Activated CD8-positive, alpha-beta T cell treated with anti-CD3 and anti-CD28 coated beads, Interleukin-2, amount 10 ng/mL, durations not matched to agents 7 days and 5 days (primary cell): ENCODE measurements at places on chromosomes 7 and 10. TPM values are rescaled to one million over a fixed set of nuclear protein-coding genes. Genes with fewer than 3 reads are reported as not detected.

The CRYGN gene
- 0.34 TPM for total RNA-seq

The CYCS gene
- 157 TPM for total RNA-seq

The TMEM139 gene
- total RNA-seq = 0.29 TPM

DNA sequence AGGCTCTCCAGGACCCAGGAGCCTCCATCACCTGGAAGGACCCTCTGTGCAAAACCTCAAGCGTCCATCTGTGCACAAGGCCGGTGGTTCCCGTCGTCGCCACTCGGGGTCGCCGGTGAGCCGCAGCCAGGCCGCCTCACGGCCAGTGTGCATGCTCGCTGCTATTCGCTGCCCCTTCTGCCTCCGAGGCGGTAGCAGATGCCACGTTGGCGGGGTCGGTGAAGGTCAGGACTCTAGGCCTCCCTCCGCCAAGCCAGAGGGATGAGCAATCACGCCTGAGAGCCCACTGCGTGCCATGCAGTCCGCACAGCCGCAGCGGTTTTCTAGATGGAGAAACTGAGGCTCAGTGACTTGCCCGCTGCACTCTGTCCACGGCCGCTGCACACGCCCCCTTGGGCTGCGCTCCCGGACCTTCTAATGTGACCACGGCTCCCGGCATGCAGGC, 5.7 kb downstream of the UPK3B start:
- DNase-seq = peak; percentile 59

GRCh38 chr7:115680921-115681320, 349.6 kb downstream of the TFEC start:
- DNase-seq = no peak

DNA sequence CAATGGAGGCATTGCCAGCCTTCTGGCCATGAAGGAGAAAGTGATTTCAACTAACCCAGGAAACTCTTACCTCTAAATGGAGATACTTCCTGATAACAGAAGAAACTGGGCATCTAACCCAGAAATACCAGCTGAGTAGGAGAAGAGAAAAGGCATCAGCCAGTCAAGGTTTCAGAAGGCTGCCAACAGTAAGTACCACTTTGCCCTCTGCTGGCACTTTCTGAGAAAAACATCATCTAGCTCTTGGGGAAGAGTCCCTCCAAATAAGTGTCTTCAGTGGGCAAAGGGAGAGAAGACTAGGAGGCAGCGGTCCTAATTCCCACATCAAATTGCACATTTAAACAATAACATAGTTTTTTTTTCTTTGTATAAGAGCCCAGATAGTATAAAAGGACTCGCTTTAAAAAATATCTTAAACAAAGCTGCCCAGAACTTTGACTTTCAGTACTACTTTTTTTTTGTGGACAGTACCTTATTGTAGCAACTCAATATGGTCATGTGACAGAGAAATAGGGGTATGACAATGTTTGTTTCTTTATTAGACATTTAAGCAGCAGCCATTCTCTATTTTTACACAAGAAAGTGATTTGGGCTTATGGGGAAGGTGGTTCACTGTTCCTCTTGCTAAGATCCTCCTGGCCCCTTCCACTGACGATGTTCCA, 157.3 kb downstream of the CTTNBP2 start:
- DNase-seq = peak; percentile 26

DNA sequence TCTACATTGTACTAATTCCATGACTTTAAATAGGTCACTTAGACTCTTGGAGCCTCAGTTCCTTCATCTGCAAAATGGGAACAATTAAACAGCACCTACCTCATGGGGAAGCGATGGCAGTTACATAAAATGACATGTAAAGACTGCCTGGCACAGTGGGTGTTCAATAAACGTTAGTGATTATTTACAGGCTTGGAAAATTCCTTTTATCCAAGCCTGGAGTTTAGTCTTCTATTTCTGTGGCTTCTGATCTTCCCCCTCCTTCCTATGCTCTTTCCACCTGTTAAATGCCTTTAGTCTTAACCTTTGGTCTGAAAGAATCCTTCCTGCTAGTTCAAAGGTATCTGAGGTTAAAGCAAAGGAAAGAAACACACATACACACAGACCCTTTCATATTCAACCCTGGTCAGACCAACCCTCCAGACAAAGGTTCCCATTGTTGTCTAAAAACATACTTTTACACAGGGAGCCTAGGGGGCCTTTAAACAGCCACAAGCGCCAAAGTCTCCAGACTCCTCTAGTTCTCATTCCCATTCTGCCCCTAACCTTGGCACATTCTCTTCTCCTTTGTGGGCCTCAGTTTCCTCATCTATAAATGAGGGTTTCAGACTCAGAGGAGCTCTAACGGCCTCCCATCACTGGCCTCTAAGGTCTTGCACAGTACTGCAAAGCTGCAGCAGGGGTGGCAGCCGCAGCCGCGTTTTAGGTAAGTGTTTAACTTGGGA, 21.4 kb downstream of the SORBS1 start:
- no peak for DNase-seq

GRCh38 chr10:95266674-95267095, 24.1 kb downstream of the PDLIM1 start:
- no peak for DNase-seq

DNA sequence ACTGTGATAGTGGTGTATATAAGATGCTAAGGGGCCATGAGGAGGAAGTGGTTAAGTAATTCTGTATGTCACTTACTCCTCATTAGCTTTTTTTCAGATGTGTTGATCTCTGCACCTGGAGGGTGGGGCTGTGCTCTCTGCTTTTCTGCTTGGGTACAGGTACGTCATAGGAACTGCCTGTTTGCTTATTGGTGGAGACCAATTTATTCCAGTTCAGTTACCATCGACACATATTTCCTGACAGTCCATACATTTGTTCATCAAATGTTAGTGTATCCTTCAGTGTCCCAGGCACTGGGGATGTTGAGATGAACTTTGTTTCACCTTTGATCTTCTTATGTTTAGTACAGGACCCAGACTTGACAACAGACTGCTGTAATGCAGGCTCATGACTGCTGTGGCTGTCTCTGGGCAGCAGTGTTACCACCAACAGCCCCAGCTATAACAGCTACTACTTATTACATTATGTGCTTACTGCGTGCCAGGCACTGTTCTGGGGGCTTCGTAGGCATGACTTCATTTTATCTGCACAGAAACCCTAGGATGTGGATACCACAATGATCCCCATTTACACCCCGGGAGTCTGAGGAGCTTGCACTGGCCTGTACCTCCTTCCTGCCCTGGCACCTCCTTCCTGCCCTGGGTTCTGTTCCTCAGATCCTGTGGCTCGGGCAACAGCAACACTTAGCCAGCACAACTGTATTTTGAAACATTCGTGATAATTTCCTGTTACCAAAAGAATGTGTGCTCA, 87.4 kb downstream of the BUB3 start:
- DNase-seq = peak; percentile 59

DNA sequence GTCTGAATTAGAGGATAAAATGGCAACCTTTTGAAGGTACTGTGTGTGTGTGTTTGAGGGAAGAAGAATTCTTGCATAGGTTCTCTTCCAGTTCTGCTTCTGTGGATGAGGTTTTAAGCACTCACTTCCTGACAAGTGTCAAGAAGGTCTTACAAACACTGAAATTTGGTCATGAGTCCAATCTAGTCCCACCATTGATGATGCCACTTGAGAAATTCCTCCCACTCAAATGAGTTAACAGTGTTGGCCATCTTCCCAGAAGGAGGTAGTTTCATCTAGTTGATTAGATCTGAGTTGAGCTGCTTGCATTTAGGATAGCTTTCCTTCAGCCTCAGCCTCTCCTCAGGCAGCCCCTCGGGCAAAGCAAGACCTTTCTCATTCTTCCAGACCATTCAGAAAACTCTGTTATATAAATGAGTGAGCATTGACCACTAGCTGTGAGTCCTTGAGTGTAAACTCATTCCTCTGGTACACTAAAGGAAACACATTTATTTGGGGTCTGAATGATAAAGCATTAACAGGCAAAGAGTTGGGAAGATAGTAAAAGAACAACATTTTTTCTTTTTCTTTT, 189.5 kb downstream of the TRIL start:
- no peak for DNase-seq

GRCh38 chr10:84371944-84372343, 43.6 kb downstream of the CCSER2 start:
- no peak for DNase-seq

GRCh38 chr10:124381011-124381611, 37.6 kb downstream of the OAT start:
- no peak for DNase-seq

DNA sequence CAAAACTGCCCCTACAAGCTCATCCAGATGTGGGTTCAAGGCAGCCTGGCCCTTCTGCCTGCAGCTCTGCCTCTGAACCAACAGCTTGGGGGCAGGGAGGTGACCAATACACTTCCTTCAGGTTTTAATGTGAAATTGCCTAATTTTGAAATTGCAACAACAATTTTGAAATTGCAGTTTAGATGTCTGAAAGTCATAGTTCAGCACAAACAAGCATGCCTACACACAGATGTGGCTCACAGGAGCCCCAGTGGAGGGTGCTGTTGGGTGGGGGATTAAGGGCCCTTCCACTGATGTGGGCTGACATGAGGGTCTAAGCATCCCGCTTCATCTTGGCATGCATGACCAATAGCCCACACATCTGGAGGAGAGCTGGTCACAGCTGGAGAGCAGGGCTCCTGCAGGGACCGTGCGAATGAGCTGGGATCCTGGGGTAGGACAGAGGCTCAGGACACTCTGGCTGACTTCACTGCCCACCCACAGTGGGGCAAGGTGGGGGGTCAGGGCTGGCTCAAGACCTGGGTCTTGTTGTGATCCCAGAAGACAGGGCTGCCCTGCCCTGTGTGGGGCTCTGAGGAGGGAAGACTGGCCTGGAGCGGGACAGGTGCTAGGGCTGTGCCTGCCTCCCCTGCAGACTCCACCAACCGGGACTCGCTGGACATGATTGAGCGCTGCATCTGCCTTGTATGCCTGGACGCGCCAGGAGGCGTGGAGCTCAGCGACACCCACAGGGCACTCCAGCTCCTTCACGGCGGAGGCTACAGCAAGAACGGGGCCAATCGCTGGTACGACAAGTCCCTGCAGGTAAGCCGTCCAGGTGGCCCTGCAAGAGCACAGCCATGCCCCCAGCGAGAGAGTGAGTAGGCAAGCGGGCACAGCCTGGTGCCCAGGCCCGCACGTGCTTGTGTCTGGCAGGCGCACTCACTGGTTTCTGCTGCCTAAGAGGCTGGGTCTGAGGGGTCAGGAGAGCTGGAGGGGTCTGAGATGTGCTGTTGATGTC, 32.3 kb downstream of the CHAT start:
- DNase-seq = no peak

GRCh38 chr7:83617858-83618257, 31.1 kb downstream of the SEMA3E start:
- DNase-seq = no peak

- DNase-seq = no peak
Measured at GRCh38 chr7:39240864-39241263, 263.2 kb downstream of the POU6F2 start.
